Stimulated activated CD8-positive, alpha-beta memory T cell treated with anti-CD3 and anti-CD28 coated beads, Interleukin-15, amount 100 ng/mL, for 24 hours (primary cell): ENCODE measurements at places on chromosomes 2 and 18.

- no peak for DNase-seq
Observed at GRCh38 chr2:144776766-144777165, 256.8 kb upstream of the ZEB2 start.

- DNase-seq = no peak
Observed at GRCh38 chr18:33210575-33211189, 229.8 kb downstream of the CCDC178 start.

DNA sequence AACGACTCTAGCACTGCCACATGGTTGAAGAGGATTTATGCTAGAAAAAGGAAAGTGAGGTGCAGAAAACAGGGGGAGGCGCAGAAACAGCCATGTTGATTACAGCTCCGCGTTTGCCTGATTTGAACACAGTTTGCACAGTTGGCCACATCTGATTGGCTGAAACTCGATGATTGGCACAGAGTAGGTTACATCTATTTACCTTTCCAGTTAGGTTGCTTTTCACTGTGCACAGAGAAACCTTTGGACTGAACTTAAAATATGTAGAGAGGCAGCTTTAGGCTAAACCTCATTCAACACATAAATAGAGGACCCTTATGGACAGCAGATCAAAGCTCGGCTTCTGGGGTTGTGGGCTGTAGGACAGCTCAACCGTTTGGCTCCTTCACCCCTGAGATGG is 153.7 kb upstream of the APCDD1 start:
- no peak for DNase-seq

DNA sequence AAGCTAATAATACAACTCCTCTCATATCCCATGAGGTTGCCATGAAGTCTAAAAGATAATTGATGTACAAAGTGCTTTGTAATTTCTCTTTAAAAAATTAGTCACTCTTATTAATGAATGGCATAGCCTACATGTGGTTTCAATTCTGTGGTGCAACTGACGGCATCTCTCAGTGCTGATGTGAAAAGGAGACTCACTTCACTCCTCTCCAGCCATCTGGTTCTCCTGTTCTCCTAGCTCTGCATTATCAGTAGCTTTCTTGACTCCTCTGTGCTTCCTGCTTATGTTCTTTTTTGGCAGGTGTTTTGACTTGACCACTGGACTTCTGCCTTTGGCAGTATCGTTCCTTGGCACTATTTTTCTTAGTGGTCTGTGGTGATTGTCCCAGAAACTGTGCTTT is 134.9 kb upstream of the ZFP36L2 start:
- no peak for DNase-seq

DNA sequence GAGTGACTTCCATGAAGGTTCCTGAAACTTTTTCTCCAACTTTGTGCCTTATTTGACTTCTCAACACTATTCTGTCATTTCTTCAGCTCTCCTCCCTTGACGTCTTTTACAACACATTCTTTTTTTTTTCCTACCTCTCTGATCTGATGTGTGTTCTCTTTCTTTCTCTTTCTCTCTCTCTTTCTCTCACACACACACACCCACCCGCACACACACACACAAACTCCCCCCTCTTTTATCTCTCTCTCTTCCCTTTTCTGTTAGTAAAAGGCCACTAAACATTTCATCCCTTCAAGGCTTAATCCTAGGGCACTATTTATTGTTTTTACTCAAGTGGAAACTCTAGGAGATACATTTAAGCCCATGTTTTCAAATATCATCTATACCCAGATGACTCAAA is 107.8 kb upstream of the CNTNAP5 start:
- no peak for DNase-seq

GRCh38 chr2:189868896-189869295 is 84.6 kb downstream of the PMS1 start:
- no peak for DNase-seq

GRCh38 chr18:28081516-28081915 is 95.4 kb downstream of the CDH2 start:
- no peak for DNase-seq

GRCh38 chr18:40355726-40356125 is 1599.3 kb upstream of the PIK3C3 start:
- no peak for DNase-seq

DNA sequence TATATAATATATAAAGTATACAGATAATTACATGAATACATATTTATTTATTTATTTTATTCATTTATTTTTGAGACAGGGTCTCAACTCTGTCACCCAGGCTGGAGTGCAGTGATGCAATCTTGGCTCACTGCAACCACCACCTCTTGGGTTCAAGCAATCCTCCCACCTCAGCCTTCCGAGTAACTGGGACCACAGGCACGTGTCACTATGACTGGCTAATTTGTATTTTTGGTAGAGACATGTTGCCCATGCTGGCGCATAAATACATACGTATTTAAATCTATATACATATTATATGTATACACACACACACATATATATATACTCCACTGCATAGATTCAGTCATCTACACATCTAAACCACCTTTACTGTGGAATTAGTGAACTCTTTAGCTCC is 20.6 kb upstream of the NDUFV2 start:
- DNase-seq = no peak

- DNase-seq = no peak
Observed at GRCh38 chr18:50560681-50561629, 1.1 kb downstream of the MAPK4 start.

GRCh38 chr2:64781711-64782390 is 128.1 kb upstream of the SERTAD2 start:
- no peak for DNase-seq

- DNase-seq = no peak
Observed at GRCh38 chr2:238236571-238236970, 3.3 kb downstream of the HES6 start.

DNA sequence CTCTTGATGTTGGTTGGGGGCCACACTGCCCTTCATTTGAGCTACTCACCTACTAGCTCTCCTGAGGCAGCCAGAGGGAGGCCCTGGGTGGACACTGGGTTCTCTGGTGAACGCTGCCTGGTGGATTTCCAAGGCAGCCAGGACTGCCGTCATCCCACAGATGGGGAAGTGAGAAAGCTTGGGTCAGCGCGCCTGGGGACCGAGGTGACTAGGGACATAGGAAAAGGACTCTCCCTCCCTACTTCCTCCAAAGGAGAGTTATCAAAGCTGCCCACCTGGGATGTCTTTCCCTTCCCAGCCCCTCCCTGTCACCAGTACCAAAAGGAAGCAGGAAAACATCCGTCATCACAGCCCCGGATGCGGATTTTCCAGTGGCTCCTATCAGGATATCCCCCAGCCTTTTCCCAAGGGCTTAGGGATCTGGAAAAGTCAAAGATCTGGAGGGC is 3.8 kb upstream of the SEMA4C start:
- no peak for DNase-seq
